PC-3 (cell line): ENCODE measurements at places on chromosomes 16 and 17.

- no peak for DNase-seq
Observed at GRCh38 chr17:67218385-67218950, 26.5 kb downstream of the HELZ start.

DNA sequence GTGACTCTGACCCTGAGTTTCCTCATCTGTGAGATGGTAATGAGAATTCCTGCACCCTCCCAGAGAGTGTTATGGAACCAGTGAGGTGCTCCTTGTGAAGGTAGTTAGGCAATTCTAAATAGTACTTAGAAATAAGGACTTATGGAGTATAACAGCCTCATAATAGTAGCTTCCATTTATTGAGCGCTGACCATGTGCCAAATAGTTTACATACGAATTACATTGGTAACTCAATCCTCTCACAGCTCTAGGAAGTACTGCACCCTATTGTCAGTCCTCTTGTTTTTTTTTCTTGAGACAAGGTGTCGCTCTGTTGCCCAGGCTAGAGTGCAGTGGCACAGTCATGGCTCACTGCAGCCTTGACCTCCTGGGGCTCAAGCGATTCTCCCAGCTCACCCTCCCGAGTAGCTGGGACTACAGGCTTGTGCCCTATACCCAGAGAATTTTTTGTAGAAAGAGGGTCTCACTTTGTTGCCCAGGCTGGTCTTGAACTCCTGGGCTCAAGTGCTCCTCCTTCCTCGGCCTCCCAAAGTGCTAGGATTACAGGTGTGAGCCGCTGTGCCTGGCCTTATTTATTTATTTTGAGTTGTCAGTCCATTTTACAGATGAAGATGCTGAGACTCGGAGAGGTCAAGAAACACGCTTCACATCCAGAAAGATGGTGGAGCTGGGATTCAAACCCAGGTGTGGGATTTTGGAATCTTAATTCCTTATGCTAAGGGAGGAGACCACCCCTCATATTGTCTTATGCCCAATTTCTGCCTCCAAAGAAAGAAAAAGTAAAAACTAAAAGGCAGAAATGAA is 2.9 kb downstream of the TNS4 start:
- no peak for DNase-seq

DNA sequence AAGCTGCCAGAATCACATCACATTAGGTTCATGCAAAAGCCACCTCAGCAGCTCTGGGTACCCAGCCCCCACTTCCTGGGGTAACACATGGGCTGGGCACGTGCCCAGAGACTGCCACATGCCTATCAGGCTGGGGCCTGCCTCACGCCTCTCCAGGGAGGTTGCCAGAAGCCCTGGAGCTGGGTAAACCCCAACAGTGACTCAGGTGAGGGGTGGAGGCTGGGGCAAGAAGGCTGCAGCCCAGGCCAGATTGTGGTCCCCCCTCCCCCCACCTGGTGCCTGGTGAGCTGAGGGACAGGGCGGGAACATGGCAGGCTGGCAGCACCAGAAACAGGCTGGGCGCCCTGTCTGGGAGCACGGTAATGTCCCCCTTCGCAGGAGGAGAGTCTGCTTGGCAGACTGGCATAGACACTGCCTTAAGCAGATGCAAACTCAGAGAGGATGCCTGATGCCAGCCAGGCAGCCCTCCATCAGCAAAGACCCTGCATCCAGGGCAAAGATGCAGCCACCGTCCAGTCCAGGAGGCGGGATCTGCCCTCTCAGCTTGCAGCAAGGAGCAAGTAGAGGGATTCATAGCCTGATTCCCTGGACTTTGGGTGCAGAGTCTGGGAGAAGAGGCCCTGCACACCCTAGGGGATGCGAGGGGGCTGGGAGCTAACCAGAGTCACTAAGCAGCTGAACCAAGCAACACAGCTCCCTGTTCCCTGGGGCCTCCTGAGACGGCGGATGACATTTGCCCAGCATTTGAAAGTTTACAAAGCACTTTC is 28.8 kb downstream of the NGFR start:
- DNase-seq, result peak; percentile 50

DNA sequence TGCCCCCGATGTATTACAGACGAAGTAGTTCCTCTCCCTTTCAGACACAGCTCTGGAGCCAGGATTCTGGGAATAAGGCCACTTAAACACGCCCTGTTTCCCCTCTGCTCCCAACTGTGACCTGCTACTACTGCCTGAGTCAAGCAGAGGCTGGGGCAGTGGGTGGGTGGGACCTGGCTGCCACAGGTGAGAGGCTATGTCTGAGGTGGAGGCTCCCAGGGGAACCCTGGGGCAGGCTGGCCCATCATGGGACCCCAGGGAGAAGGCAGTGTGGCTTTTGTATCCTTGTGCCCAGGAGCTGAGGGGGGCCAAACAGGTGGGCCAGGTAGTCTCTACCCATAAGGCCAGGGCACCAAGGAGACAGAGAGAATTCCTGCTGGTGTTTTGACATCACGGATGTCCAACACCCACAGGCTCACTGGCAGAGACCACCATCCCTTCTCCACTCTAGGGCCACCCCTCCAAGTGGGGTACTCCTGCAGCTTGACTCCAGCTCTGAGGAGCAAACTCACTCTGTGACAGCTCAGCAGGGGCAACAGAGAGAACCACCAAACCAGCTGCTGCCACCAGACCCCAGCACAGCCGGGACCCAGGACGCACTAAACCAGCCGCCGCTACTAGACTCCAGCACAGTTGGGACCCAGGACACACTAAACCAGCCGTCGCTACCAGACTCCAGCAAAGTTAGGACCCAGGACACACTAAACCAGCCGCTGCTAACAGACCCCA is 105.3 kb upstream of the SMURF2 start:
- DNase-seq, result no peak

DNA sequence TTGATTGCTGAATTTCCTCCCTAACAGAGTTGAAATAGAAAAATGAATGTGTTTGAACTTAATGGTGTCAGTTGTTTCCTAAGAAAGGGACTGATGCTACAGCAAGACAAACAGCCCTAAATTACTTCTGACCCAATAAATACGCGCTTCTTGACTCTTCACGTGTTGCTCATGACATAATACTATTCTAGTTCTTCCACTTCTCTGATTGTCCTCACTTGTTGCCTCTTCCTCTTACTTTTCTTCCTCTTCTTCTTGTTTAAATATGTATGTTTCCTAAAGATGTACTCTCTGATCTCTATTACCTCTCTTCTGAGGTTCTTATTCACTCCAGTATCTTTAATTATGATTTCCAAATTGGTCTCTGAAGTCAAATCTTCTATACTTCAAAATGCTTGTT is 32.4 kb downstream of the RNF43 start:
- no peak for DNase-seq

GRCh38 chr16:86568677-86569623 is 2.3 kb downstream of the FOXC2 start:
- no peak for DNase-seq

DNA sequence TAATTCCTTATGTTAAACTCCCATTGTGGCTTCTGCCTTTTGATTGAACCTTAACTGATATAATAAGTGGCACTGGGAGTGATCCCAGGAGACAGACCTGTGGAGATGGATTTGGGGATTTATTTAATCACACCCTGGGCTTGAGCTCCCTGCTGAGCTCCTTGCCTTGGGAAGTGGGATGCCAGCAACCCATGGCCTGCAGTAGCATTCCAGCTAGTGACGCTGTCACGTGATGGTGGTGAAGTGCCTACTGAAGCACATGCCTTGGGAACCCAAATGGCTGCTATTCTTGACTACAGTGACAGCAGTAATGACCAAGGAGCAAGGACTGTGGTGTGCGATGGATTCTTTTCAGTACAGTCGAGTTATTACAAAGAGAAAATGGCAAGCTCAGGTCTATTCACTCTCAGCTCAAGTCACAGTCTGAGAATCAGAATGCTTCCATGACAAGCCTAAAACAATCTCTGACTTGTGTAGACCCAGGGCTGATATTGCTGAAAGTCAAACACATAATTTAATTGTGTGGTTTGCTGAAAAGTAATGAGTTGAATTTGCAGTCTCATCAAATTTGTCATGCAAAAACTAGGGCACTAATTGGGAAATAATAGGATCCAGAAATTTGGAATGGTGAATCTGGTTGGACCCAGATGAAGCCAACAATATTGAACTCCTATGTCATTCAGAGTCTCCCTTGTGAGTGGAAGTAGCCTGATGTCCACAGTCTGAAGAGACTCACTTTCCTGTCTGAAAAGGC is 47.1 kb downstream of the BCL7C start:
- DNase-seq, result no peak

DNA sequence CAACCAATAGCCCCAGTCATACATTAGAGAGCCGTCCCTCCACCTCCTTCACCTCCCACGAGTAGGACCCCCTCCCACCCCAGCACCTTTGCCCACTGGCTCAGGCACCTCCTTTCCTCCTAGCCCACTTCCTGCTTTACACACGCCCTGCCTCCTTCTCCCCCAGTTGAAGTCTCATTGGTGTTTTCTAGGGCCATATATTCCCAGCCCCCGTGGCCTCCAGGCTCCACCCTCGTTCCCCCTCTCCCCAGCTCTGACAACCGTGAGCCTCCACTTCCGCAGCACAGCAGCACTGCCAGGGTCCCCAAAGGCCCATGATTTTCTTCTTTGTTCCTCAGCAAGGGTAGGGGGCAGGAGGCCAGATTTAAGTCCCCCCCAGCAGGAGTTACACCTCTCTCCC is 340.3 kb upstream of the TNRC6C start:
- no peak for DNase-seq

DNA sequence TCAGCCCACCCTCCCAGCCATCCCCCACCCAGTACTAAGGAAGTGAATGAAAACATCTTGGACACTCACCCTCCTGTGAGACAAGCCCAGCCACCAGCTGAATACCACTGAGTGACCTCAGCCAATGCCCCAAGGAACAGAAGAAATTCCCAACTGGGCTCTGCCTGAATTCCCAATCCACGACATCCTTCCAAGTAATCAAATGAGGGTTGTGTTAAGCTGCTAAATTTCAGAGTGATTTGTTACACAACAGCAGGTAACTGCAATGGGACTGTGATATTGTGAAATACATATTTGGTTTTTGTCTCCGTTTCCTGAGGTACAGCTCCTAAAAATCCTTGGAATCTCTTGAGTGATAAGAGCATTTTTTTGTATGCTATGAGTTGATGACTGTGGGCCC is 578.7 kb upstream of the CDH11 start:
- no peak for DNase-seq

GRCh38 chr16:83392743-83393142 is 415.0 kb upstream of the HSBP1 start:
- no peak for DNase-seq

- DNase-seq, result no peak
Observed at GRCh38 chr17:2083613-2084035, 28.7 kb downstream of the HIC1 start.

- no peak for DNase-seq
Observed at GRCh38 chr16:29784901-29785500, 5.5 kb upstream of the KIF22 start.

- no peak for DNase-seq
Observed at GRCh38 chr17:721540-721937, 6.9 kb upstream of the VPS53 start.

- DNase-seq, result peak; percentile 84
Observed at GRCh38 chr17:46770818-46771560, 47.5 kb downstream of the WNT3 start.

DNA sequence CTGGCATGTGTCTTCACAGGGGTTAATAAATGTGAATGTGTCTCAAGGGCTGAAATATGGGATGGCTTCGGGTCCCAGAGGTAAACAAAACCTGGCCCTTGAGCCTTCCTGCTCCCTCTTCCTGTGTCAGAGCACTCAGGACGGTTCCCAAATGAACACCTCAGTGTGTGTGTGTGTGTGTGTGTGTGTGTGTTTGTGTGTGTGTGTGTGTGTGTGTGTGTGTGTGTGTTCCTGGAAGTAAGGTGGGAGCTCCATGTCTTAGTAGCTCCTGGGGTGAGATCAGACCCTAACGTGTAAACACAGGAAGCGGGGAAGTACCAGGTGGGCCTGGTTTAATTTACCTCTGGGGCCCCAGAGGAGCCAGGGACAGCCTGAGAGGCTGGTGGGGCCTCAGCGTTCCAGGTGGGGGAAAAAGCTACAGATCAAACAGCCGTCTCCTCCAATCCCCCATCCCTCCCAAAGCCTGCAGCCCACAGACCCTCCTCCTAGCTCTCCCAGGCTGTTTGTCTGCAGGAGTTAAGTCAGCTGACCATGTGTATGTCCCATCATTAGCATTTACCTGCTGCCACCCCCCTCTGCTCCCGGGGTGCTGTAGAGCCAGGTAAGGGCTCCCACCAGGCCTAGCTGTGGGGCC is 6.1 kb downstream of the KIF19 start:
- no peak for DNase-seq

DNA sequence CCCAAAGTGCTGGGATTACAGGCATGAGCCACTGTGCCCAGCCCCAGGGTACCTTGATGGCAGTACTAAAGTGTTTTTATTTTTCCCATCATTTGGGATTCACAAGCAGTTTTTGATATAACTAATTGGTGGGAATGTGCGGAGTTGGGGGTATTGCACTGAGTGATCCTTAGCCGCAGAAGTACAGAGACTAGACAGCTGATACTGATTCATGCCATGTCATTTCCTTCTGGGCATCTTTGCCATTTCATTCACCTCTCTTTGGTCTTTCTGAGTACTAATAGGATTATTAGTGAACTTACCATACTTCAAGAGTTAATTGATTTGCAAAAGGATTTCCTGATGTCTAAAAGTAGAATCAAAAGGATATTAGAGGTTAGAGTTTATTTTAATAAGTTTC is 9.7 kb downstream of the NMT1 start:
- DNase-seq, result no peak

GRCh38 chr17:71142333-71142732 is 973.0 kb downstream of the KCNJ2 start:
- no peak for DNase-seq

DNA sequence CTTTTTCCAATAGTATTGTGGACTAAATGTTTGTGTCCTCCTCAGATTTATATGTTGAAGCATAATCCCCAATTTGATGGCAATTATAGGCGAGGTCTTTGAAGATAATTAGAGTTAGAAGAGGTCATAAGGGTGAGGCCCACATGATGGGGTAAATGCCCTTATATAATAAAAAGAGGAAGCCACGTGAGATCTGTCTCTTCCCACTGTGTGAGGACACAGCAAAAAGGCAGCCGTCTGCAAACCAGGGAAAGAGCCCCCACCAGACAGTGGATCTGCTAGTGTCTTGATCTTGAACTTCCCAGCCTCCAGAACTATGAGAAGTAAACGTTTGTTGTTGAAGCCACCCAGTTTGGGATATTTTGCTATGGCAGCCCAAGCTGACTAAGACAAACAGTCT is 76.0 kb downstream of the LYRM1 start:
- DNase-seq, result no peak

- peak; percentile 67 for DNase-seq
Observed at GRCh38 chr17:71176928-71177443, 943.8 kb upstream of the SOX9 start.

DNA sequence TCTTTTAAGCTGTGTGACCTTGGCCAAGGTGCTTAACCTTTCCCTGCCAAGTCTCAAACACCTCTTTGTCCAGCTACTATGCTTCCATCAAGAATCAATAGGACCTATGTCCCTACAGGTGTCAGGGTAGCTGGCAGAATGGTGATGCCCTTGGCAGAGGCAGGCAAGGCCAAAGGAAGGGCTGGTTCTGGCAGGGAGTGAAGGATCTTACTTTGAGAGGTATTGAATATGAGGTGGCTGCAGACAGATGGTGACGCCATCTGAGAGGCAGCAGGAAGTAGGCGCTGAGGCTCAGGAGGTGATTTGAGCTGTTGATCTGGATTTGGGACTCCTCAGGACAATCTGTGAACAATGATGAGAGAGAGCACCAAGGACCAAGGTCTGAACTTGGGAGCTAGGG is 12.5 kb downstream of the ABCC3 start:
- no peak for DNase-seq
